ENCODE measurements at places on chromosomes 3 and 15. TPM values are rescaled to one million over a fixed set of nuclear protein-coding genes. Genes with fewer than 3 reads are reported as not detected.

GRCh38 chr3:45440131-45440530 lies 51.8 kb downstream of the LARS2 start:
- no peaks in the 10 kb centered on the region for H3K4me1 ChIP-seq
- no peaks in the 10 kb centered on the region for H3K27me3 ChIP-seq
- H3K27ac ChIP-seq: no peak overlapping the region
- no peak overlapping the region for H3K4me3 ChIP-seq
- no peaks in the 10 kb centered on the region for H3K36me3 ChIP-seq

DNA sequence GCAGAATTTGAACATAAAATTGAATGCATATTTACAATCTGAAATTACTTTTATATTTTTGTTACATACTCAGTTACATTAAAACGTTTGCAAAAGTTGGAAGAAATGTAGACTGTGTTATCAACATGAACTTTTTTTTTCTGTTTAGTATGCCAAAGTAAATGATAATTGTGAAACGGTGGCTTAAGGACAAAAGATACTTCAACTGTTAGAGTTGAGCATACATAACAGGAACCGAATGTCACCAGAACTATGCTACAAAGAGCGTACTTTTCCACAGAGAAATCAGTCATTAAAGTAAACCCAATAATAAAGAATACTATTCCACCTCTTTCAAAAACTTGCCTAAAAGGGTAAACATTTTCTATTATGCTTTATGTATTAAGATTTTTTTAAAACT lies 14.3 kb upstream of the DHX36 start:
- no peaks in the 10 kb centered on the region for H3K27me3 ChIP-seq
- no peaks in the 10 kb centered on the region for H3K36me3 ChIP-seq
- H3K4me3 ChIP-seq: no peak overlapping the region
- DNase-seq: no peak
- H3K27ac ChIP-seq: no peak overlapping the region

GRCh38 chr15:79431636-79432344 lies at the start of gene MINAR1:
MINAR1 (plus strand) TSS chr15:79432336; CDS start chr15:79456148, 23,812 bp downstream.
- no peak within 1 kb of the TSS for H3K4me3 ChIP-seq
- H3K4me1 ChIP-seq: no peaks in the 10 kb centered on the region
- no peaks in the 10 kb centered on the region for H3K36me3 ChIP-seq
- no peak within 1 kb of the TSS for H3K27ac ChIP-seq

GRCh38 chr3:69547461-69547880 lies 161.6 kb upstream of the FRMD4B start:
- no peaks in the 10 kb centered on the region for H3K36me3 ChIP-seq
- H3K4me1 ChIP-seq: no peaks in the 10 kb centered on the region
- no peaks in the 10 kb centered on the region for H3K27me3 ChIP-seq
- H3K27ac ChIP-seq: no peak overlapping the region
- no peak for DNase-seq

GRCh38 chr3:194521510-194522260 lies 34.9 kb upstream of the ATP13A3 start:
- H3K4me3 ChIP-seq: no peak overlapping the region
- no peak overlapping the region for H3K27ac ChIP-seq
- H3K4me1 ChIP-seq: peaks cover 5% of the 10 kb centered on the region
- DNase-seq: no peak
- no peaks in the 10 kb centered on the region for H3K36me3 ChIP-seq

GRCh38 chr3:189404024-189404423 lies 227.2 kb upstream of the TP63 start:
- H3K36me3 ChIP-seq: no peaks in the 10 kb centered on the region
- DNase-seq: no peak
- H3K27me3 ChIP-seq: no peaks in the 10 kb centered on the region

- no peaks in the 10 kb centered on the region for H3K36me3 ChIP-seq
- peak overlapping the region; percentile 20 for H3K27ac ChIP-seq
- no peaks in the 10 kb centered on the region for H3K27me3 ChIP-seq
- no peak overlapping the region for H3K4me3 ChIP-seq
These were observed 31.9 kb downstream of the CRTC3 start for GRCh38 chr15:90561344-90562244.

- H3K36me3 ChIP-seq: no peaks in the 10 kb centered on the region
- H3K4me3 ChIP-seq: no peak overlapping the region
- no peaks in the 10 kb centered on the region for H3K27me3 ChIP-seq
- H3K4me1 ChIP-seq: no peaks in the 10 kb centered on the region
- no peak overlapping the region for H3K27ac ChIP-seq
- DNase-seq: no peak
These were observed 25.6 kb upstream of the ZNF774 start for GRCh38 chr15:90326441-90326840.

GRCh38 chr15:89172921-89173320 lies 48.5 kb downstream of the RLBP1 start:
- no peak overlapping the region for H3K27ac ChIP-seq
- H3K36me3 ChIP-seq: peaks cover 19% of the 10 kb centered on the region
- H3K4me1 ChIP-seq: no peaks in the 10 kb centered on the region
- DNase-seq: no peak
- no peaks in the 10 kb centered on the region for H3K27me3 ChIP-seq

- DNase-seq: peak; percentile 24
- no peaks in the 10 kb centered on the region for H3K36me3 ChIP-seq
- no peaks in the 10 kb centered on the region for H3K4me1 ChIP-seq
- no peak overlapping the region for H3K27ac ChIP-seq
These were observed 16.6 kb downstream of the EPB42 start for GRCh38 chr15:43204016-43204901.

- no peaks in the 10 kb centered on the region for H3K4me1 ChIP-seq
- H3K27me3 ChIP-seq: no peaks in the 10 kb centered on the region
- no peaks in the 10 kb centered on the region for H3K36me3 ChIP-seq
- H3K27ac ChIP-seq: no peak overlapping the region
These were observed 25.8 kb upstream of the PLA2G4E start for GRCh38 chr15:42046597-42046996.

GRCh38 chr3:108357042-108357441 lies 60.7 kb downstream of the HHLA2 start:
- no peaks in the 10 kb centered on the region for H3K27me3 ChIP-seq
- no peaks in the 10 kb centered on the region for H3K36me3 ChIP-seq
- DNase-seq: no peak
- no peaks in the 10 kb centered on the region for H3K4me1 ChIP-seq
- no peak overlapping the region for H3K27ac ChIP-seq

- no peaks in the 10 kb centered on the region for H3K36me3 ChIP-seq
- H3K4me3 ChIP-seq: no peak overlapping the region
- no peaks in the 10 kb centered on the region for H3K4me1 ChIP-seq
- H3K27ac ChIP-seq: no peak overlapping the region
- DNase-seq: no peak
- no peaks in the 10 kb centered on the region for H3K27me3 ChIP-seq
These were observed 28.3 kb upstream of the LYZL4 start for GRCh38 chr3:42438758-42439157.

DNA sequence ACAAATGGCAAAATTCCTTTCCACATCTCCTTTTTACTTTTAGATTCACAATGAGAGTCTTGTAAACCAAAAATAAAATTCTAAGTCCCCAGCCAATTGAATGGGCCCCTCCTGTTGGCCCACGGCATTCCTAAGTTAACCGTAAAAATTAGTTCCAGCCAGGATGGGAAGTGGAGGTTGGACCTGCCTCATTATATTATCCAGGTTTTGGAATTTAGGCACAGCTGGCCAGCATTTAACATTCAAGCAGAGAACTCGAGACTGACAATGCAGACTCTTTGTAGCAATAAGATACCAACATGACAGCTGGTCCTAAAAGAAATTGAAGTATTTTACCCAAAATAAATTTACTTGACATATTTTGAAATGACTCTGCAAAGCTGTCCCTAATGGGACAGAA lies 321.0 kb upstream of the NAALADL2 start:
- DNase-seq: no peak
- no peak overlapping the region for H3K27ac ChIP-seq
- H3K27me3 ChIP-seq: no peaks in the 10 kb centered on the region
- no peaks in the 10 kb centered on the region for H3K4me1 ChIP-seq

DNA sequence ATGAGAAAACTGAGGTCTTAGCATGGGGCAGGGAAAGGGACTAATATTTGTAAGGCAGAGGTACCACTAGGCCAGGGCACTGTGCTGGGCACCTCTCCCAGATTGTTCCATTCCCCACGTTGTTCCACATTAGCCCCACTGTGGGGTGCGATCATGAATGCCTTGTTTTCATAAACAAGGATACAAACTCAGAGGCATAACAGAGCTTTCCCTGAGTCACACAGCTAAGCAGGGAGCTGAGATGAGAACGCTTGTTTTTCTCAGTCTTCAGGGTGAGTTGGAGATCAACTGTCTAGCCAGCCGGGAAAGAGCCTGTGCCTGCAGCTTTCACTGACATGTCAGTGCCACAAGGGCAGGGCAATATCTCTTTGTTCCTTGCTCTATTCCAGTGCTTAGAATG lies 47.9 kb upstream of the ITGA11 start:
- no peak overlapping the region for H3K27ac ChIP-seq
- peaks cover 5% of the 10 kb centered on the region for H3K27me3 ChIP-seq
- H3K4me3 ChIP-seq: no peak overlapping the region
- no peaks in the 10 kb centered on the region for H3K36me3 ChIP-seq
- no peak for DNase-seq
- H3K4me1 ChIP-seq: no peaks in the 10 kb centered on the region

DNA sequence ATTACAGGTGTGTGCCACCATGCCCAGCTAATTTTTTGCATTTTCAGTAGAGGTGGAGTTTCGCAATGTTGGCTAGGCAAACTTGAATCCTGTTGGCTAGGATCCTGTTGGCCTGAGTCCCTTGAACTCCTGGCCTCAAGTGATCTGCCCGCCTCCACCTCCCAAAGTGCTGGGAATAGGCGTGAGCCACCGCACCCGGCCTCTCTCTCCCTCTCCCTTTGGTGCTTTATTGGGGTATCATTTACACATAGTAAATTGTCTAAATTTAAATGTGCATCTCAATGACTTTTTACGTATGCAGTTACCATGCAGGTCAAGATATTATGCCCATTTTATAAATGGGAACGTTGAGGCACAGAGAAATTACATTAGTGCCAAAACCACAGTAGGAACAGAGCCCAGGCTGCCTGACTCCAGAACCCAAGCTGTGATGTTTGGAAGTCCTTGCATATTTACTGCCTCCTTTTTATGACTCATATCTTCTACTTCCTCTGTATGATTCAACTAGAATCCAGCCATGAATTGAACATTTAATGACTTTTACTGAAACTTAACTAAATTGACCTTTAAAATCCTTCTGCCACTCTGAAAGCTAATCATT lies 34.0 kb upstream of the RPP14 start:
- no peak for DNase-seq
- H3K36me3 ChIP-seq: no peaks in the 10 kb centered on the region
- H3K4me1 ChIP-seq: no peaks in the 10 kb centered on the region
- no peak overlapping the region for H3K27ac ChIP-seq
- no peaks in the 10 kb centered on the region for H3K27me3 ChIP-seq

DNA sequence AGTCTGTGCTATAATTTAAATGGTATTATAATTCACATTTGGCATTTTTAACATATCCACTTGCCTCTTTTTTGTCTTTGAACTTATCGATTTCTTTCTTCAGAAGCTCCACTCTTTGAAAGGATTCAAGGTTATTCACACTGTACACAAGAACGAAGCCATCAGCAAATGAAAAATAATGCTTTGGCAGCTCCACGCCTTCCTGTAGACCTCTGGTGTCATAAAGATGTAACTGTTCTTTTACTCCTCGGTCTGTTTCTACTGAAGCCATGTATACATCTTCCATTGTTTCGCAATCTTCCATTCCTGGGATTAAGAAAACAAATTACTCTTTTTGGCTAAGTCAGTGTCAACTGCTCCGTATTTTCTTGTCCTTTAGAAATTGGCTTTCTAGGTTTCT lies 16.0 kb downstream of the NKIRAS1 start:
- no peak overlapping the region for H3K27ac ChIP-seq
- no peak overlapping the region for H3K4me3 ChIP-seq
- H3K4me1 ChIP-seq: no peaks in the 10 kb centered on the region
- H3K27me3 ChIP-seq: no peaks in the 10 kb centered on the region
- no peak for DNase-seq

DNA sequence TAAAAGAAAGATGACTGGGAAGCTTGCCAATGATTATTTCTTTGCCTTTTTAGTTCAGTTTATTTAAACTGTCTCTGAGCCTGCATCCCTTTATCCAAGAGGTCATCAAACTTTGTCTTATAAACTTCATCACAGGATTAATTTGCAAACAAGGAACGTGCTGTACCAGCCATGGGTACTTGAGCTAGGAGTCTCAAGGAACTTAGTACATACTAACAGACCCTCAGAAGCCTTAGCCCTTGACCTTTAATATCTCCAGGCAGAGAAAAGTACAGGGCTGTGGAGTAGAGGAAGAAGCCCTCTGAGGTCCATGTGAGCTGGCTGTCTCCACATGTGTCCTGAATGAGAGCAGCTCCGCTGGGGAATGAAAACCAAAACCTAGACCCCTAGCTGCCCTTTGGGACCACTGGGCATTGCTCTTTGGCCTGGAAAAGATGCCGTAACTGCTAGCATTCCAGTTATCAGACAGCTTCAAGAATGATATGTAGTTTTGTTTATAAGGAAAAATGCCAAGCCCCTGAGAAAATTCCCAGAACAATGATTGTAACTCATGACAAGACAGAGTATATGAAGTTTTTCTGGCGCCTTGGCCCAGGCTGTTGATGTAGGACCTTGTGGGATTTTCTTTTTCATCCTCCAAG lies 92.1 kb downstream of the ASB7 start:
- H3K27me3 ChIP-seq: no peaks in the 10 kb centered on the region
- no peaks in the 10 kb centered on the region for H3K36me3 ChIP-seq
- no peaks in the 10 kb centered on the region for H3K4me1 ChIP-seq
- H3K27ac ChIP-seq: no peak overlapping the region
- H3K4me3 ChIP-seq: no peak overlapping the region

- no peak for DNase-seq
- H3K27me3 ChIP-seq: no peaks in the 10 kb centered on the region
- no peaks in the 10 kb centered on the region for H3K36me3 ChIP-seq
These were observed 799.3 kb downstream of the DIPK2A start for GRCh38 chr3:144770915-144771351.

- peaks cover 11% of the 10 kb centered on the region for H3K27me3 ChIP-seq
- H3K4me1 ChIP-seq: no peaks in the 10 kb centered on the region
- no peak overlapping the region for H3K27ac ChIP-seq
- DNase-seq: no peak
- no peak overlapping the region for H3K4me3 ChIP-seq
These were observed 91.9 kb downstream of the RORA start for GRCh38 chr15:61137105-61137792.

- H3K4me3 ChIP-seq: no peak overlapping the region
- no peak overlapping the region for H3K27ac ChIP-seq
- no peaks in the 10 kb centered on the region for H3K36me3 ChIP-seq
These were observed 725.3 kb downstream of the SI start for GRCh38 chr3:164352991-164353390.

GRCh38 chr3:59655418-59656015 lies 605.7 kb upstream of the CFAP20DC start:
- H3K4me1 ChIP-seq: no peaks in the 10 kb centered on the region
- DNase-seq: no peak
- H3K36me3 ChIP-seq: no peaks in the 10 kb centered on the region
- H3K4me3 ChIP-seq: no peak overlapping the region
- no peak overlapping the region for H3K27ac ChIP-seq

- no peaks in the 10 kb centered on the region for H3K27me3 ChIP-seq
- H3K36me3 ChIP-seq: no peaks in the 10 kb centered on the region
- no peak overlapping the region for H3K4me3 ChIP-seq
- no peak overlapping the region for H3K27ac ChIP-seq
These were observed 29.3 kb upstream of the ABHD2 start for GRCh38 chr15:89058876-89059405.

ZBTB47 gene
- total RNA-seq: 1.4 TPM

UROC1 gene
- total RNA-seq: not detected

IRAK2 gene
- 4.8 TPM for total RNA-seq

HAPLN3 gene
- total RNA-seq: 126 TPM
